ENCODE measurements at places on chromosomes 6 and 20.

DNA sequence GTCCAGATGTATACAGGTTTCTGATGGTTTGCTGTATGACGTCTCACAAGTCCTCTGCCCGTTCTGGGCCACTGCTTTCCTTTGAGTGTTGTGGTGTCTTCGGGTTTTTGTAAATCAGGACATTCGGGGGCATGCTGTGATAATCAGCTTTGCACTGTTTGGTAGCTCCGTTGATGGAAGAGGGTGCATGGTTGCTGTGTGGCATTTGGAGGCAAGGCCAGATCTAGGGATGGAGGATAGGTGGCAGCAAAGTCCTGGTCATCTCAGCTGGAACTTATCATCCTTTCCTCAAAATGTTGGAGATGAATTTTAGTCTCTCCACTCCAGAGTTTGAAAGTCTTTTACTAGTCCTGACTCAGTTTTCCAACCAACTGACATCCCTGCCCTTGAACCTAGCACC lies 91.0 kb downstream of the SCP2D1 start:
- DNase-seq: no peak

- DNase-seq: no peak
Observed at GRCh38 chr20:1001116-1001515, 995 bp downstream of the RSPO4 start.

- no peak for DNase-seq
Observed at GRCh38 chr6:96923871-96924493, 546 bp upstream of the KLHL32 start.

- no peak for DNase-seq
Observed at GRCh38 chr6:123747515-123747914, 56.1 kb upstream of the NKAIN2 start.

- no peak for DNase-seq
Observed at GRCh38 chr20:58828136-58828535, 22.6 kb downstream of the GNAS-AS1 start.

GRCh38 chr20:43681991-43682410 lies 15.1 kb downstream of the MYBL2 start:
- no peak for DNase-seq

DNA sequence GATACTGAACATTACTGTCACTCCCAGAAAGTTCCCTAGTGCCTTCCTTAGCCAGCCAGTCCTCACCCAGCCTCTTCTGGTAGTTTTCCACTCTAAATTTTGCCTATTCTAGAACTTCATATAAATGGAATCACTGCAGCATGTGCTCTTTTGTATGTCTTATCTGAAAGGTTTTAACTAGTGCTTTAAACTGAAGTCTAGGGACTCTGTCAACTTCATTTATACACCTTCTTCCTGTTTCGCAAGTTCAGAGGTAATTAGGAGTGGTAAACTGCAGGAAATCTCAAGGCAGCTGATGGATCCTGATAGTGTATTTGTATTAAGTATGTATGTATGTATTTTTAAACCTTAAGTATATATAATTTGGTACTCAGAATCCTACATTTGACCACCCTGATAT lies 94.3 kb downstream of the TCP11 start:
- no peak for DNase-seq

- DNase-seq: peak; percentile 74
Observed at GRCh38 chr20:5046656-5047339, 45.5 kb upstream of the SLC23A2 start.

DNA sequence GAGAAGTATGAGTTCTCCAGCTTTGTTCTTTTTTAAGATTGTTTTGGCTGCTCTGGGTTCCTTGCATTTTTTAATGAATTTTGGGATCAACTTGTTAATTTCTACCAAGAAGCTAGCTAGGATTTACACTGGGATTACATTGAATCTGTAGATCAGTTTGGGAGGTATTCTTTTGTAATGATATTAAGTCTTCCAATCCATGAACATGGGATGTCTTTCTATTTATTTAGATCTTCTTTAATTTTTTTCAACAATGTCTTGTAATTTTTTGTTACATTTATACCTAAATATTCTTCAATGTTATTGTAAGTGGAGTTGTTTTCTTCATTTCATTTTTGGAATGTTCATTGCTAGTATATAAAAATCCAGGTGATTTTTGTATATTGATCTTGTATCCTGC lies 12.5 kb downstream of the PRIM2 start:
- no peak for DNase-seq

DNA sequence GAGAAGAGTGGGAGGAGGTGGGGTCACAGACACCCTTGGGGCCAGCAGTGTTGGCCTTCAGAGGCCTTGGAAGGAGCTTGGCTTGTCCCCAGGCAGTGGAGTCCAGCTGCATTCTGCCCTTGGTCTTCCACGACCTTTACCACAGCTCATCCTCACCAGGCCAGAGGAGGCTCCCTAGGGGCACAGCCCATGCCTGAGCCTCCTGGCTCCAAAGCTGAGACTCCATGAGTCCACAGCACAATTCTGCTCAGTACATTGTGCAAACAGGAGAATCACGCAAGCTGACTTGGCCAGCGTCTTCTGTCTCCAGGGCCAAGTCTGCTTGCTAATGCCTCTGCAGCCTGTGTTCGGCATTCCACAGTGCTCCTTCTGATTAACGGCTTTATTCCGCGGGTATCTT lies 337.2 kb downstream of the SMOC2 start:
- no peak for DNase-seq

GRCh38 chr6:146601352-146601751 lies 2.6 kb downstream of the ADGB start:
- DNase-seq: no peak

GRCh38 chr6:52663120-52663935 lies 7.6 kb upstream of the TMEM14A start:
- peak; percentile 88 for DNase-seq

GRCh38 chr6:22149501-22150367 lies 147.1 kb downstream of the PRL start:
- no peak for DNase-seq

DNA sequence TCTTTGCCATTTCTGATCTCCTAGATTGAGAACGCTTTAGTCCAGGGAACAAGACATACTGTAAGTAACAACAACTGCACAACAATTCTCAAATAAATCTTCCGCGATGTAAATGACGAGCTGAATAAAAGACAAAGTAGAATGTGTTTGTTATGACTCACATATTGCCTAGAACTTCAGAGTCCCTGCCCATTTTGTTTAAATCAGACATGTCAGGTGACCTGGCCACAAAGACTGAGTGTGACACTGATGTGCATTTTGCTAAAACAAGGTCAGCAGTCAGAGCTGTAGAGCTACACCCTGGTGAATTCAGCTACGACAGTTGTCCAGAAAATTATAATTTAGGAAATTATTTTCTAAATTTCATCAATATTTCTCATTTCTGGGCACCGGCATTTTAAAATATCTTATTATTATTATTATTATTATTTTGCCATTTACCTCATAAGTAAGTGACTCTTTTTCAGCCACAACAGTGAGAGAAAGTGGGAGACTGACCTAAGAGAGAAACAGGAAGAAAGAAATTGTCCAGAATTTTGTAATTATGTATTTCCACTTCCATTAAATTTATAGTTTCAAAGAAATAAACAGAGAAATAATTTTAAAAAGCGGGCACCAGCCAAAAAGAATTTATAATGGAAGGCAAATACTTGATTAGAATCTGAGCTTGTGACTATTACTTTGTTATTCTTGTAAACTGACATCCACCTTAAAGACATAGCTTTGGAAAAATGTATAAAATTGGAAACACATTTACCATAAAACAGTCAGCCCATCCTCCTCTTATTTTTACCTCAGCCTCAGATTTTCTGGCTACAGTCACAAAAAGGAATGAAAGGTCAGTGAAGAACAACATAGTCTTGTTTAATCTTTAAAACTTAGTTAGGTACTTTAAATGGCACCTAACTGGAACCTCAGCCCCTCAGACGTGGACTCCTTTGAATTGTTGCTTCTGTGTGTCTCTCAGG lies 157.0 kb upstream of the CITED2 start:
- no peak for DNase-seq

- DNase-seq: no peak
Observed at GRCh38 chr20:11170565-11170964, 496.8 kb upstream of the JAG1 start.

GRCh38 chr6:19569563-19569962 lies 267.6 kb upstream of the ID4 start:
- no peak for DNase-seq

GRCh38 chr20:41147767-41148191 lies 10.4 kb downstream of the PLCG1 start:
- DNase-seq: no peak

- DNase-seq: no peak
Observed at GRCh38 chr20:47857569-47858464, 72.5 kb upstream of the SULF2 start.

- no peak for DNase-seq
Observed at GRCh38 chr6:150549674-150550101, 50.0 kb upstream of the PLEKHG1 start.

- no peak for DNase-seq
Observed at GRCh38 chr6:8157839-8158238, 55.5 kb upstream of the EEF1E1 start.

DNA sequence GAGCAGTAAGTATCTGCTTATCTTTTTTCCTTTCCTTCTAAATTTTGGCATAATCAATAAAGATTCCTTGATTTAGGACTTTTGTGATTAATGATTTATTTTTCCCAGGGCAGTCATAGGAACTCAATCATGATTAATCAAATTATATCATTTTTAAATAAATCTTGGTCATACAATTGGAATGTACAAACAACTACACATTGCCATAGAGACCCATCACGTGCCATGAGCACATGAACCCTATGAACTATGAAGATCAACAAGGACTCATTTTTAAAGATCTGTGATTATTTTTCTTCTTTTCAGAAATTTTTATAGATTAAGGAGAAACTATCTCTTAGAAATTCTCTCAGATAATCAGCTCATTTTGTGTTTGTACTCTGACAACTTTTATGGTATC lies 622.4 kb downstream of the BCKDHB start:
- DNase-seq: no peak

DNA sequence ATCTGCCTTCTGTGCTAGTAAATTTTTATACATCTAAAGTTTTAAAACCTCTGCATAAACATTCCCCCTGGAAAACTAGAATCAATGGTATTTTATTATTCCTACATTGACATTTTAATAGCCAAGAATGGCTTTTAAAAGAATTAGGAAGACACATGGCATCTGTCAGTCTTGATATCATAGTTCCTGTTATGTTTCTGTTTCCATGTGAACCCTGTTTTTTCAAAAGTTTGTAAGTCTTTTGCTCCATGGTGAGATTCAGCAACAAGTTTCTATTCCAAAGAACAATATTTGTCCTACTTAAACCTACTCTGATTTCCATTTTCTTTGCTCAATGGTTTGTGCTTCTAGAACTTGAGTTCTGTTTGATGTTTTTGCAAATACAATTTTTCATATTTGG lies 95.2 kb downstream of the PLEKHG1 start:
- no peak for DNase-seq

DNA sequence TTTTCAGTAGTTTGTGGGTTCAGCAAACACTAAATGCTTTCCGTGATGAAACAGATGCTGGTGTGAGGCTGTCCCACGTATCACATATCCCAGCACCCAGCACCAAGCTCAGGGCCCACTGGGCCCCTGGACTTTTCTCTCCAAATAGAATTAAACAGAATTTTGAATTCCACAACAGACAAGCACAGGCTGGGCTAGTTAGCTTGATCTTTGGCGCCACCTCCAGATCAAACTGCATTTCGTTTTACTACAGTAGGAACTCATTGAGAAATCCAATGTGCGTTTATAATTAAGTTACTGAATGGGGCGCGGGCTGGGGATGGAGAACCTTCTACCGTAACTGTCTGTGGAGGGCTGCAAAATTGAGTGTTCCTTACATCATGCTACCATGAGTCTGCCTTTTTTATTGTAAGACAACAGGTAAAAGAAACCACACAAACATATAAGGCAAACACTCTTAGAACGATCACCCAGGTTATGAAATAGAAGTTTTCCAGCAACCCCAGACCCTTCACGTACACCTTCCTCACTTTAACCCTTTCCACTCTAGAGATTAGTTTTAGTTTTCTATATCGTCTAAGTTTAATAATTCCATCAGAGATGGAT lies 107.8 kb downstream of the ZFP64 start:
- DNase-seq: peak; percentile 53

DNA sequence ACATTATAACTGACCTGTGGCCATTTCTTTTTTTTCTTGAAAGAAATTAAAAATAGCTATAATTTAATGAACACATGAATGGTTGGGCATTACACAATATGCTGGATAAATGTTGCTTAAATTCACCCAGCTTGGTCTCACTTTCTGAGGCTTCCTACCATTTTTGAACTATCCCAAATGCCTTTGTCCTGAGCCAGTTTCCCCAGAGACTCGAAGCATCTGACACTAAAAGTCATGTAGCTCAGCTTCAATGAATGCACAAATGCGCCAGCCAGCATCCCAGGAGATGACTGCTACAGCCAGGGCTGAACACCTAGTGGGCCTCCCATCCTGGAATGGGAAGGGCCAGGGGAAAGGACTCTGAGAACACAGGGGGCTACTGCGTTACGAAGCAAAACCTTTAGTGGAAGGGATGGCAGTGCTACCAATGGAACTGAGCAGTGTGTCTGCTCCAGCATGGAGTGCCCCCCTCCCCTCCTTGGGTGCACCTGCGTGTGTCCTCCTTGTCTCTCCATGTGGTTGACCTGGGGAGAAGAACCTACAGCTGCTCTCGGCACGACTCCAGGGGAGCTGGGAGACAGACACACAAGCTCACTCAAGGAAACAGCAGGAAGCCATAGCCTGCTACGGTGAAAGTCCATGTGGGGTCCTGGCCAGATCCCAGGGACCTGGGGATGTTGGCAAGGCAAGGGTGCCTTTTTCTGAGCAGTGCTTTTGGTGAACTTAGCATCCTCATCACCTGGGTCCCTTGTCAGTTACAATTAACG lies 60.9 kb downstream of the IRF4 start:
- no peak for DNase-seq

- DNase-seq: no peak
Observed at GRCh38 chr20:49272654-49273053, 5.2 kb downstream of the ZNFX1 start.

DNA sequence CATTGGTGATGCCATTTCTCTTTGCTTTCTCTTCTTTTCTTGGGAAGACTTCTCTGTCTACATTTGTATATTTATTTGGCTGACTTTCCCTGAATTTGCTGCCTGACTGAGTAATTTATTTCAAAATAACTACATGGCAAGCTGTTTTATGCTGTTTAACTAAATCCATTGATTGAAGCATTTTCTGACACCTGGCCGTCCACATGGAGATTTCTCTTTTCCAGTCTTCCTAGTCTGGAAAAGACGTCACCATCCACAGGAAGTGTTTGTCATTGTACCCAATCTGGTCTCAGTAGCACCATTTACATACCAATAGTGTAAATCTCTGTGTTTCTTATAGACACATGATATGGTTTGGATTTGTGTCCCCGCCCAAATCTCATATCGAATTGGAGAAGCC lies 9.2 kb upstream of the MAS1L start:
- no peak for DNase-seq
